Stimulated activated CD4-positive, alpha-beta T cell treated with anti-CD3 and anti-CD28 coated beads, Interleukin-1b, Interleukin-23, amount 100 ng/mL, for 24 hours (primary cell): ENCODE measurements at places on chromosomes 3 and 15.

- DNase-seq = no peak
Measured at GRCh38 chr3:107356706-107357105, 20.5 kb upstream of the CCDC54 start.

GRCh38 chr15:31222773-31223341 is 103.8 kb upstream of the KLF13 start:
- DNase-seq = no peak

GRCh38 chr3:175288621-175289020 is 429.5 kb downstream of the NAALADL2 start:
- DNase-seq = no peak

- DNase-seq = no peak
Measured at GRCh38 chr15:25792128-25792527, 71.0 kb downstream of the ATP10A start.

- no peak for DNase-seq
Measured at GRCh38 chr3:111863942-111864694, 5.1 kb downstream of the PHLDB2 start.

DNA sequence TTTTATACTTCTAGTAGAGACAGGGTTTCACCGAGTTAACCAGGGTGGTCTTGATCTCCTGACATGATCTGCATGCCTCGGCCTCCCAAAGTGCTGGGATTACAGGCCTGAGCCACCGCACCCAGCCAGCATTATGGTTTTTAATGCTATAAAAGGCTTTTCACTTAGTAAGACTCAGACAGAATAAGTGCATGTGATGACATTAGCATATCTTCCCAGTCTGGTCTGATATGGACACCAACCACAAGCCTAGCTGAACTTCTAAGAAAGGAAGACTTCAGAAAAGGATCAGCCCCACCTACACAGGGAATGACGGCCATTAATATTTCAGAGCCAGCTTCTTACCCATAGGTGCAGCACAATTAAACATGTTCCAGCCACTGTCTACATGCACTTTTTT is 27.0 kb downstream of the GRK7 start:
- DNase-seq = no peak

- no peak for DNase-seq
Measured at GRCh38 chr3:11832981-11833905, 13.4 kb downstream of the TAMM41 start.

DNA sequence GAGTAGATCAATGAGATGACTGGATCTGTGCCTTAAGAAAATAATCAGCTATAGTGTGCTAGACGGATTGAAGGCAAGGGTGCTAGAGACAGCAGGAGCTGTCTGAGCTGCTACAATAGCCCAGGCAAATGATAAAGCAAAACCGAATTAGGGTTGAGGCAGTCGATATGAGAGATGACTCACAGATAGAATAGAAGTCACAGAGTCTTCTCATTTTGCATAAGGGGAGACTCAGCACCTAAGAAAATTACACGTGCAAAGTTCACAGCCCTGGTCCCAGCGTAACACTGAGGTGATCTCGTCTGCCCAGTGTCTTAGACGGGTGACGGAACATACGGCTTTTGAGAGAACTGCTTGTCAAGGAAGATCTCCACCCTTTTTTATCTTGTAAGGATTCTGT is 11.6 kb downstream of the LPP start:
- DNase-seq = peak; percentile 20

GRCh38 chr3:39388741-39389248 is 5.6 kb downstream of the SLC25A38 start:
- DNase-seq = no peak

GRCh38 chr3:27859821-27860220 is 137.7 kb upstream of the EOMES start:
- no peak for DNase-seq

- no peak for DNase-seq
Measured at GRCh38 chr3:8929860-8930259, 33.4 kb downstream of the RAD18 start.

- DNase-seq = no peak
Measured at GRCh38 chr3:38552364-38552763, 56.2 kb downstream of the EXOG start.

DNA sequence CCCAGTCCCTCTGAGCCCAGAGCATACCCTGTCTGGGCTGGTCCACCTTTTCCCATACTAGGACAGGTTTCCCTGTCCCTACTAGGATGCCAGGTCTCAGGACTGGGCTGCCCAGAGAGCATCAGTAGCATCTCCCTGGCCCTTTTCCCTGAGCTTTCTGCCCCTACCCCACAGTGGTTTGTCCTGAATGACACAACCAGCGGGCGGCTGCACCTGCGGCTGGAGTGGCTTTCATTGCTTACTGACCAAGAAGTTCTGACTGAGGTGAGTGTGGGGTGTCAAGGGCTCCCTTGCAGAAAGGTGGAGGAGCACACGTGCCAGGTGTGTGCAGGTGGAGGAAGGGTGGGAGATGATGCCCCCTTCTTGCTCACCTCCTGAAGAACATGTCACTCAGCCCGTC is 33.5 kb downstream of the ESYT3 start:
- no peak for DNase-seq

DNA sequence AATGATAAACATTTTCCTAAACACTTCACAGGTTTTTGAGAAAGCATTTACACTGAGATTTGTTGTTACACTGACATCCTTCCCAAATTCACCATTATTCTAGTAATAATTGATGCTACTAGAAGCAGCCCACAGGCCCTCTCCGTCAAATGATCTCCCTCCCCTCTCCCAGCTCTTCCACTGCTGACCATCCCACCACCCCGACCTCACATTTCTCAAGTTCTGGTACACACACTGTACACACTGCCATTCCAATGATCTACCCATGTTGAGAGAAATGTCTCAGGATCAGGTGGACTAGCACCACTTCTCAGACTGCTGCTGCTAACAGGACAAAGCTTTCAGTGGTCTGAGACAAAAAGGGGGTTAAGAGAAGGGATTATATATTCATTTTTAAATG is 3.5 kb downstream of the TBC1D5 start:
- DNase-seq = no peak

- no peak for DNase-seq
Measured at GRCh38 chr3:66572938-66573710, 72.3 kb upstream of the LRIG1 start.

GRCh38 chr3:12371525-12372140 is 82.8 kb downstream of the PPARG start:
- no peak for DNase-seq

DNA sequence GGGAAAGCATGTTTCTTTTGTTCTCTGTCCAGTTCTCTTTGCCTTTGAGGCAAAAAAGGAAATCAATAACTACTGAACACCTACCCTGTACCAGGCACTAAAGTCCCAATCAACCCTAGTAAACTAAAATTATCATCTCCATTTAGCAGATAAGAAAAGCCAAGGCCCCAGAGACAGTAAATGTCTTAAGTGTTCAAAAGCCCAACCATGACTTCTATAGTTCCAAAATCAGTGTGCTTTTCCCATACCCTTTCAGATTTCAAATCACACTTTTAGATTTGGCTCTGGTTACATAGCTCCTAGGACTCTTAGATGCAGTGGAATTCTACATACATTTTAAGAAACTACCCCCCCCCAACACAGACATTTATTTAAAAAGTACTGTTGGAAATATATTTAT is 63.5 kb downstream of the UACA start:
- DNase-seq = no peak

GRCh38 chr15:99486371-99487336 is 79.1 kb upstream of the MEF2A start:
- no peak for DNase-seq

GRCh38 chr3:166190360-166190759 is 353.1 kb upstream of the BCHE start:
- no peak for DNase-seq
